ENCODE measurements at places on chromosomes 2 and 18. TPM values are rescaled to one million over a fixed set of nuclear protein-coding genes. Genes with fewer than 3 reads are reported as not detected.

Gene CRYGC
- not detected for total RNA-seq

Gene ASXL3
- total RNA-seq, result 98.8 TPM

Gene PSMG2
- total RNA-seq, result 46.3 TPM

Gene RALB
- 24.0 TPM for total RNA-seq

Gene IL1R1
- total RNA-seq, result 1.5 TPM

Gene KCNG3
- 0.27 TPM for total RNA-seq

Gene OTX1
- total RNA-seq, result not detected

Gene SERPINB11
- not detected for total RNA-seq

Gene LCT
- 0.09 TPM for total RNA-seq

Gene RETSAT
- 16.0 TPM for total RNA-seq

Gene CRYBA2
- not detected for total RNA-seq

Gene CABYR
- 21.6 TPM for total RNA-seq

Gene TXNDC2
- total RNA-seq, result not detected

Gene CDK15
- total RNA-seq, result 0.18 TPM

Gene CLHC1
- 51.1 TPM for total RNA-seq

Gene RTP5
- total RNA-seq, result 1.3 TPM

Gene LIMS3
- 3.0 TPM for total RNA-seq

Gene RND3
- 101 TPM for total RNA-seq

Gene PLCD4
- total RNA-seq, result 1.2 TPM

Gene ATG4B
- total RNA-seq, result 57.4 TPM

Gene C2orf66
- 1.8 TPM for total RNA-seq

Gene KCNF1
- total RNA-seq, result 5.6 TPM

Gene GAREM2
- total RNA-seq, result 11.0 TPM

Gene ST6GAL2
- total RNA-seq, result 139 TPM

Gene GCG
- total RNA-seq, result not detected

Gene CNTNAP5
- total RNA-seq, result 49.7 TPM

Gene ASIC4
- total RNA-seq, result 1.7 TPM

Gene AGXT
- not detected for total RNA-seq

Gene ZEB2
- total RNA-seq, result 107 TPM

Gene TNFAIP6
- total RNA-seq, result 0.27 TPM

Gene DNER
- total RNA-seq, result 167 TPM
